ENCODE measurements at places on chromosomes 6 and 20.

- DNase-seq, result peak; percentile 10
These were observed 5.6 kb downstream of the CST3 start for GRCh38 chr20:23631981-23632710.

- DNase-seq, result no peak
These were observed 101.8 kb downstream of the TRERF1 start for GRCh38 chr6:42349753-42350511.

- DNase-seq, result no peak
These were observed 13.0 kb upstream of the TBCC start for GRCh38 chr6:42758756-42759430.

DNA sequence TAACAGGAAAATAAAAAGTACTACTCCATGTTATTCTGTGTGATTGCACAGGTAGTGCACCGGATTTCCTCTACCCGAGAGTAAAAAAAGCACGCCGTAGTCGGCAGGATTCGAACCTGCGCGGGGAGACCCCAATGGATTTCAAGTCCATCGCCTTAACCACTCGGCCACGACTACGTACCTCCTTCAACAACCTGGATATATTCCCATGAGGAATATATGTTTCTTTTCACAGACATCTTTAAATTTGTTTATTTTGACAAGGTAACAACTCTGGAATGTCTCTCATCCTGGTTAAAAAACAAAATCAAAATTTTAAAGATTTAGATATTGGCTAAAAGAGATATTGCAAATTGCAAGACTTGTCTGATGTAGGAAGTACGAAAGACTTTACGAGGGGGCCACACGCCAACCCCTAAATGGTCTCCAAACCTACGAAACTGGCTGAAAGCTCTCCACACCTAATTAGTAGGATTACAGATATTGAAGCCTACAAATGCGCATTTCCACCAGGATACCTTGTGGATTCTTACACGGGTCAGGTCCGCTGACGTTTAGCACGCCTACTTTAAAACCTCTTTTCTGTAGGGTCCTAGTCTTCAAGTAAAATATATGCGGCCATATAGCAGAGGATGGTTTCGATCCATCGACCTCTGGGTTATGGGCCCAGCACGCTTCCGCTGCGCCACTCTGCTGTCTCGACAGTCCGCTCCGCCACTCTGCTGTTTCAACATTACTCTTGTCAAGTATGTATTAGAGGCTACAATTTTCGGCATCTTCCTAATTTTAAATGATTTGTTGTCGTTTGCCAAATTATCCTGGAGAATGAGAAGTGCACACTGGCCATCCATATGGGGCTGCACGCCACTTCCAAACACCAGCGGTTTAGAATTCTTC is 52.2 kb upstream of the BTN3A2 start:
- DNase-seq, result peak; percentile 87

DNA sequence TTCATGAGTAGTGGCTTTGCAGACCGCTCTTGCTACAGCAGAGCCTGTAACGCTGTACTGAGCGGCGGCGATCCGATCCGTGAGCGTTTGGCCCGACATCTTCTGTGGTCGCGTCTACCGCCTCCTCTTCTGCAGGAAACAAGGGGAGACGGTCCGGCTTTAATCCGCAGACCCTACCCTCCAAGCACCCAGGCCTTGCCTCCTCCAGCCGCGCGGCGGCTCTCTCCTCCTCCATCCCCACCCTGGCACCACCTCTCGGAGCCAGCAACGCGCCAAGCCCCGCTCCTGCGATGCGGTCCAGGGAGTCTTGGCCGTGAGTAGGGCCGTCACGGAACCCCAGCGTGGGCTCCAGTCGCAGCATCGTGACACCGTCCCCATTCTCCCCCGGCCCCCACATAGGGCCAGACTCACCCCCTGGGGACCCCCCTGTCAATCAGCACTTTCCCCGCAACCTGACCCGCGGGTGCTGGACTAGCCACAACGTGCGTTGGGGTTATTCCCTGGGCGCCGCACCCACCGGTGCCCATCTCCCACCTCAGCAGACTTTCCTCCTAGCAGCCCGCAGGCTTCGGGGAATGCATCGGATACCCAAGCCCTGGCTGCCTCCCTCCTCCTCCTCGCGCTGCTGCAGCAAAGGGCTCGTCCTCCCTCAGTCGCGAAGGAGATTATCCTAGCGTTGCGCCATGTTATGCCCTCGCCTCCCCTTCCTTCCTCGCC is 914 bp downstream of the SNAP91 start:
- peak; percentile 52 for DNase-seq

DNA sequence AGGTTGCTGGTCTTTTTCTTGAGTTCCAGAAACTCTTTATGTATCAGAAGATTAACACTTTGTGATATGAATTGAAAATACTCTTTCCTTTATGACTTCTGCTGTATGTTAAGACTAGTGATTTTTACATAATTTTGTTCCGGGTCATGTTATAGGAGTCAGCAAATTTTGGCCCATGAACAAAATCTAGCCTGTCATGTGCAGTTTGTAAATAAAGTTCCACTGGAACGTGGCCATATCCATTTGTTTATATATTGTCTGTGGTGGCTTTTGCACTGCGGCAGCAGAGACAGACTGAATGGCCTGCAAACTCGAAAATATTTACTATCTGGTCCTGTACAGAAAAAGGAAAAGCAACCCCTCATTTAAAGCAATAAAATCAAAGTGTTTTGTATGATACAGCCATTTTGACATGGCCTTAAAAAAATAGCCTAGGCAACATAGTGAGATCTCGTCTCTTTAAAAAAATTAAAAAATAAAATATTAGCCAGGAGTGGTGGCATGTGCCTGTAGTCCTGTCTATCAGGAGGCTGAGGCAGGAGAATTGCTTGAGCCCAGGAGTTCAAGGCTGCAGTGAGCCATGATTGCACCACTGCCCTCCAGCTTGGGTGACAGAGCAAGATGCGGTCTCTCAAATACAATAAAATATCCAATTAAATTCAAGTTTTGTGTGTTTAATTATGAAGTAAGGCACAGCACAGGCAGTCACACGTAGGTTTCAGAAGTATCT is 36.9 kb downstream of the SNX9 start:
- DNase-seq, result no peak

DNA sequence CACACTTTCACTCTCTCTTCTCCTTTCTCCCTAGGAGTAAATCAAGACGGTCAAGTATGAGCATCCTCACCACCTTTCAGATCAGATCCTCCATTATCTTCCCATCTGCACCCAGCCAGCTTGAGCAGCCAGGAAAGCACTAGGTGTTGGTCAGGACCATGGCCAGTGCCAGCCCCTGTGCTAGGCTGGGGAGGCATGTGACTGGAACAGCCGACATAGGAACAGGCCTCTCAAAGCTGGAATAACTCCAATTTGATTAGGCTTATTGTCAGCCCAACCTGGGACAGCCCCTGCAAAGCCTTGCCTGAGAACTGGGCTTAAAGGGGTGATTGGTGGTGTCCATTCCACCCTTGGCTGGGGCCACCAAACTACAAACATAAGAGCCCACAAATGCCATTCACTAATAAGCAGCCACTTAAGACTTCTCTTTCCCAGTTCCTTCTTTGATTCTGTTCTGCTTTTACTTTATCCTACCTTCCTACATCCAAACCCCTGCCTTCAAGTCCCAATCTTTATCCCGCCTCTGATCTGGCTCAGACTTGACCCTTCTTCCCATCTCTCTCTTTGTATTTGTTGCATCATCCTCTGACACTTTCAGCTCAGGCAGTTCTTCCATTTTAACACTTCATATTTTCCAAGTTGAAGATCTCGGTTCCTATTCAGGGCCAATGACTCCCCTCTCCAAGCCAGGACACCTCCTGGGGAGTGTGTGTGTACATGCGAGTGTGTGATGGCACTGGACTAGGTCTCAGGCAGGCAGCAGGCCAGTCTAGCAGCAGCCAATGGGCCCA is 4.5 kb upstream of the TREM2 start:
- DNase-seq, result no peak
